ENCODE measurements at places on chromosomes 2 and 18.

DNA sequence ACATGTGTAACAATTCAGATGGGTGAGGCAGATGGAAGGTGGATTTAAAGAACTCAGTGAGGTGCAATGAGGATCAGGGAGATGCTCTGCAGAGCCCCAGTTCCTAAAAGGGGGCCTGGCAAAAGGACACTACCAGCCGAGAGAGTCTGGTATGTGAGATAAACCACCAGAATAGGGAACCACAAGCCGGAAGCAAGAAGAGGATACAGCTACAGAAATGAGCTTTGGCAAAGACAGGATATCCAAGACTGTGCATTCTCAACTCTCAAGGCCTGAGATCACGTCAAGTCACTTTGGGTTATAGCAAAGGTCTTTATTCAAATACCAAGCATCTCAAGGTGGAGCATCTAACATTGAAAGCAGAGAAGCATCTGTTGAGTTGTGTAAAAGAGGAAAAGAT lies 293.5 kb downstream of the ARHGAP15 start:
- no peak for DNase-seq

GRCh38 chr2:219542931-219543595 lies 546 bp downstream of the CHPF start:
- peak; percentile 41 for DNase-seq

DNA sequence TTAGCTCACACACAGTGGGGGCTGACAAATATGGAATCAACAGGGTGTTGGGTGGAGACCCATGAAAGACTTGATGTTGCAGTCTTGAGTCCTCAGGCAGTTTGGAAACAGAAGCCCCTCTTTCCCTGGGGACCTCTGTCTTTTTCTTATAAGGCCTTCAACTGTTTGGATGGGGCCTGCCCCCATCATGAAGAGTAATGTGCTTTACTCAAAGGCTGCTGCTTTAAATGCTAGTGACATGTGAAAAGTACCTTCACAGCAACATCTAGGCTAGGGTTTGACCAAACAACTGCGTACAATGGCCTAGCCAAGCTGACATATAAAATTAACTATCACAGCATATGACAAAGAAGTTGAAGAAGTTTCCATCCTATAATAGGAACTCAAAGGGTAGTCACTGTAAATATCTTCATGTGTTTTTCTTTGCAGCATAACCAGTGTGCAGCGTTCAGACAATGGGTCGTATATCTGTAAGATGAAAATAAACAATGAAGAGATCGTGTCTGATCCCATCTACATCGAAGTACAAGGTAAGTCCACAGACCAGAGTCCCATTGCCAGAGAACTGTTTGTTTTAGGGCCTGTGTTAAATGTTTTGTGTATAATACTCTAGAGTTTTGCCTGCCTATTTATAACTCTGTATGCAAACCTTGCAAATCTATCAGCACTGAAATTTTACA lies 46.3 kb downstream of the MERTK start:
- peak; percentile 58 for DNase-seq

DNA sequence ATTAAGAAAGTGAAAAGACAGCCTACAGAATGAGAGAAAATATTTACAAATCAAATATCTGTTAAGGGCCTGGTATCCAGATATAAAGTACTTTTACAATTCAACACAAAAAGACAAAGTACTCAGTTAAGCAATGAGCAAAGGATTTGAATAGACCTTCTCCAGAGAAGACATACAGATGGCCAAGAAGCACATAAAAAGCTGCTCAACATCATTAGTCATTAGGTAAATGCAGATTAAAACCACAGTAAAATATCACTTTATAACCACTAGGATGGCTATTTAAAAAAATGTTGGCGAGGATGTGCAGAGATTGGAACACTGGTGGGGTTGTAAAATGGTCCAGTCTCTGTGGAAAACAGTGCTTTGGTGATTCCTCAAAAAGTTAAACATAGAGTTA lies 38.9 kb downstream of the RAB31 start:
- no peak for DNase-seq

DNA sequence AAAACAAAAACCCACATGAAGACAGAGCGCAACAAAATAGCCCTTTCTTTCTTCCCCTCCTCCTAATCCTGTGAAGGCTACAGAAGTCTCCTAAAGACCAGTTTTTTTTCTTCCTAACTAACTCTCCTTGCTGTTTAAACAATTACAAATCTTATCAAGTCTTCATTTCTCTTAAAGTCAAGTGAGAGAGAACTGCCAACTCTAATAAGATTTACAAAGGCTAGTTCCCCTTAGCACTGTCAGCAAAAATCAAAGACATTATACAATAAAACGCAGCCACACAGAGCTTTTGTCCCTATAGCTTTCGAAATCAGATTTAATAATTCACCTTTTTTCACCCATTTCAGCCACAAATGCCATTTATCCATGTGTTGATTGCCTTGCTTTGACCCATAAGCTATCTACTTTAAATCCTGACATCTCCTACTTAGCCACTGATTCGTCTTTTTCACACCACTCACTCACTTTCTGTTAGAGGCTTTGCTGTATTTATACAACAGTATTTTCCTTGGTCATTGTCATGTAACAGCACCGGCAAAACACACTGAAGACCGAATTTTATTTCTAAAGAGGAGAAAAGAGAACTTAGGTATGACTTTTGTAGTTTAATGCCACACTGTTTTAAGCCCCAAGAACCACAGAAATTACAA lies 5.9 kb downstream of the NRXN1 start:
- no peak for DNase-seq

- peak; percentile 53 for DNase-seq
Observed at GRCh38 chr18:5057386-5058348, 139.4 kb downstream of the AKAIN1 start.

- no peak for DNase-seq
Observed at GRCh38 chr18:75393721-75394120, 33.8 kb downstream of the SMIM21 start.

- no peak for DNase-seq
Observed at GRCh38 chr2:33215299-33215698, 261.1 kb upstream of the RASGRP3 start.

DNA sequence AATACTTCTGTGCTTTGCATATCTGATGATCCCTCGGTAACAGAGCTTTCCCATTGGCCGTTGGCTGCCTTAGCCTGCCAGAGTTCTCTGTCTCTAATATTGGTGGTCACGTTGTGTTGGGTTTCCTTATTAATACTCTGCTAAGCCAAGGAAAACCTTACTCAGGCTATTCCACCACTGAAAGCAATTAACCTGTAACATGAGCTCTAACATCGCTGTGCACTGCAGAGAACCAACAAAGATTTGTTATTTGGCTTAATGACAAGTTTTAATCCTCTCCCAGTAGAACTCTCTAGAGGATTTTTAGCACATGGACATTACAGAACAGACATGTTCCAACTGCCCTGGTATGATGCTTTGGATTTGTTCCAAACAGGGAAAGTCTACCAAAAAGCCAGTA lies 825.9 kb upstream of the POU3F3 start:
- DNase-seq, result no peak

DNA sequence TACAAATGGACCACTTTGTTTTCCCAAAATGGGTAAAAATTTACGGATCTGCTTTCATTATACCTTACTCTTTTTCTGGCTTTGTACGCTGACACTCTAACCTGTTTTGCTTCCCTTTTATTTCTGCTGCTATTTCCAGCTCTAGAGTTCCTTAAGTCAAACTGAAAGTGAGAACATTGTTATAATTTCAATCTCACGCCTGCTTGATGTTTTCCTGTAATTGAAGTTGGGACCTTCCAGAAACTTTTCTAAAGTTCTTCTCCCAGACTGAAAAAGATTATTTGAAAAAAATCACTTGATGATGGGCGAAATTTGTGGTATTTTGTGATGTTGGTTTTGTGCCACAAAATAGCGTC lies 1.8 kb downstream of the GLS start:
- no peak for DNase-seq

GRCh38 chr2:56656826-56657225 lies 473.0 kb downstream of the CCDC85A start:
- DNase-seq, result no peak

DNA sequence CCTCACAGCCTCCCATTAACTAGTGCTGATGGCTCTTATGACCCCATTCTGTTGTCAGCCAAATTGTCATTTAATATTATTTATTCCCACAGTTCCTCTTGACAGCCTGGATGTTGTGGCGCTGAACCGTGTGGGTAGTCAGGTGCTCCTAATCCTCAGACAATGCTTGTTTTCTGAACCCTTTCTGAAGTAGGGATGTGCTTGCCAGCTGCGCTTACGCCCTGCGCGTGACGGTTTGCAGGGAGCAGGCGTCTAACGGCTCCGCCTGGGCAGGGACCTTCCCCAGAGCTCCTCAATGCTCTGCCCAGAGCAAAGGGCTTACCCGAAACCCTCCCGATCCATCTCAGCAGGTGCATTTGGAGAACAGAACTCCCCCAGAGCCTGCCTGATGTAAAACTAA lies 358.2 kb upstream of the MYT1L start:
- no peak for DNase-seq

DNA sequence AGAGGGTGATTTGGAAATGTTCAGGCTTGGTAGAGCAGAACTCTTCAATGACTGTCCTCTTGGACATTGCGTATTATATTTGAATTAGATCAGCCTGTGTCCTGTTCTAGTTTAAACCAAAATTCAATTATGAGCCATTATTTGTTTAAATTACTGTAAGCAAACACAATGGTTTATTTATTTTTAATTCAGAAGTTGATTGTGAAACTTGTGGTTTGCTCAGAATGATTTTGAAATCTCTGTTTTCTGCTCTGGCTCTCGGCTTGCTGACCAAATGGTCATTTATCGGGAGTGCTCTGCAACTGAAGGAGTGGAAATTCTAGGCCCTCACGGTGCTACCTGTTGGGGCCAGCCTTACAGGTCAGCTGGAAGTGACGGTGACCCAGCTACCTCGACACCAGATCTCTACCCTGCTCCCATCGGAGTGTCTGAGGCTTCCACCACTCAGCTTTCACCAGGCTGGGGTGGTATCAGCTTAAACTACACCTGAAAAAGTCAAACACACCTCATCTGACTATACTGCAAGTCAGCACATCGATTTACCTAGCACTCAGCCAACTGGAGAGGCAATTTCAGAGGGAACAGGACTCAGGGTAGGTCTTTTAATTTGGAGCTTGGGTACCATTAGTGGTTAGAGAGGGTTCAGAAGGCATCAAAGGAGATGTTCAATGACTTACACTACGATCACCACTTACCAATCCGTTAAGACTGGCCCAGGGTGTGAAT lies 36.8 kb upstream of the GPD2 start:
- DNase-seq, result peak; percentile 23

- no peak for DNase-seq
Observed at GRCh38 chr2:39778233-39778632, 825 bp downstream of the THUMPD2 start.

GRCh38 chr2:47033102-47033880 lies 117.7 kb upstream of the MCFD2 start:
- no peak for DNase-seq

GRCh38 chr2:241214766-241215165 lies 26.3 kb downstream of the ANO7 start:
- no peak for DNase-seq

DNA sequence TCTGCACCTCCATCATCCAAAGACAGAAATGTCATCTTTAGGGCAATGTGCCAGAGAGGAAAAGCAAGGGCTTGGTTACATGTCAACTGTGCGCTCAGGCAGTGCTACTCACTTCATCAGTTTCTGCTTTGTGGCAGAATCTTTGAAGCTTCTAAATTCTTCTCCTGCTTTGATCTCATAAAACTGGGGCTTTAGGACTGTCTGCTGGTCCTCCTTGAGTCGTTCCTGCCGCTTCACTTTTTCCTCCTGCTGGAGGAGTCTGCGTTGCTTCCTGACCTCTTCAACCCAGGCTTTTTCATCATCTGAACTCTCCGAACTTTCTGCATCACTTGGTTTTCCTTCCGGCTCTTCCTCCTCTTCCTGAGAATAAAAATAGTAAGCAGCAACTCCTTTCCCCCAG lies 100.8 kb downstream of the NOL10 start:
- no peak for DNase-seq

DNA sequence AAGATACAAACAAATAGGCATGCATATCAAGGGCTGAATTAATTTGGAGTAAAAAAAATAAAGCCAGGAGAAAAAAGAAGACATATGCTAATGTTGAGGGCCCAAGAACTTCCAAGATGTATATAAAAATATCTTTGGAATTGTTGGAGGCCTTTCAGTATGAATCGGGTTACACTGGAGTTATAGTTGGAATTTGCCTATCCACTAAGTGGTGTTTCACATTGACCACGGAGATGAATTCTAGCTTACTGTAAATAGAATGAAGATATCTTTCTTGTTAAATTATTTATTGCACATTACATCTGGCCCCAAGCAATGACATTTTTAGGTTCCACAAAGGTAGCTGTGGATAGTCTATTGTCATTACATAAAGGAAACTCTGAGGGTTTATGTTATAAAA lies 38.5 kb upstream of the TRIB2 start:
- DNase-seq, result no peak

DNA sequence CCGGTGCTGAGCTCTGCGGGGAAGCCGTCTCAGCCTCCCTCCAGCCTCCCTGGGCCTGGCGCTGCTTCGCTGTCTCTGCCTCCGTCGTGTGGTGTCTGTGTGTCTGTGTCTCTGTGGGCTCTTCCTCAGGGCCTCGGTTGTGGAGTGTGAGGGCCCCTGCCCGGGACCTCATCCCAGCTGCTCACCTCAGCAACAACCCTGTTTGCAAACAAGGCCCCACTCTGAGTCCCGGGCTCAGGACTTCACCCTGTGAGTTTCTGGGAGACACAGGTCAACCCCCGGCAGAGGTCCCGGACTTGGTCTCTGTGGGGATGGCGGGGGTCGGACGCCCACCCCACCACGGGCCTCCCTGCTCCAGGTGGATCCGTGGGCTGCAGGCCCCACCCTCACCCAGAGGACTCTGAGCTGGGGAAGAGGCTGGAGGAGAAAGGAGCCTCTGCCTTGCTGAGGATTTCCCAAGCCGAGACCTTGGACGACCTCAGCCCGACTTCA lies 127.4 kb upstream of the CTDP1 start:
- DNase-seq, result no peak

DNA sequence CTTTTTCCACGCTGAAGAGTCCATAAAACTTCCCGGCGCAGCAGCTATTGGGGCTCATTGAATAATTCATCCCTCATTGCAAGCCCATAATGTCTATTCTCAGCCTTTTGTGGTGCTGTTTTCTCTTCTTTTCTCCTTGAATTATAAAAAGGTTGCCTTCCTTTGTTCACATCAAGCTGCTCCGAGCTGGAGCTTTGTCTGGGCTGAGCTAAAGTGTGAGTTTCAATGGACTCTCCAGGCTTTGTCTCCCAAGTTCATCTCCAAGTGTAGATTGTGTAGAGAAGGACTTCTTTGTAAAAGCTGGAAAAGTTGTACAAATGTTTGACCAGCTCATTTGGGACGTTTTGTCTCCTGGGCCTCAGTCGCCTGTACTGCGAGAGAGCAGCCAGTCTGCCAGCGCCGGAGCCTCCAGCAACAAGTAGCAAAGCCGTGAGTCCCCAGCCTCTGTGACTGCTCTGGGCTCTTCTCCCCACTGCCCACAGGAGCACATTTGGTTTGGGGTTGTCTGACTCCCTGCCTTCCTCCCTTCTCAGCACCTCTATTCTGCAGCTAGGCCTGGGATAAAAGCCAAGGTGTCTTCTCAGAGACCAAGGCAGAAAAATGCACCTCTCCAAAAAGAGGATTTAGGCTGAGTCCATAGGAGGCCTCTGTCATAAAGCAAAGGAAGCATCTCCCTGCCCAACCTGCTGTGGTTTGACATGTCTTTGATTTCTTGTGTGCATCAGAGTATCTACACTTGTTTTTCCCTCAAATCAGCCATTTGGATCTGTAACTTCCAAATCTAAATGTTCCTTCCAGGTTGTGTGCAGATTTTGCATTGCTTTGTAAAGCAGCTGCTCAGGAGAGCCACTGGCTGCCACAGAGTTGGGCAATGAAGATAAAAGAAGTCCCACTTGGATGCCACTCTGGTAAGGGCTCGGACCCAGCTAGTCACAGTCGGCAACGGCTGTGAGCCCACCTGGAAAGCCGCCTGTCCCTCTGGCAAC lies 6.4 kb downstream of the PAX3 start:
- no peak for DNase-seq
